GDM1 (cell line): ENCODE measurements at places on chromosomes 7 and 10.

DNA sequence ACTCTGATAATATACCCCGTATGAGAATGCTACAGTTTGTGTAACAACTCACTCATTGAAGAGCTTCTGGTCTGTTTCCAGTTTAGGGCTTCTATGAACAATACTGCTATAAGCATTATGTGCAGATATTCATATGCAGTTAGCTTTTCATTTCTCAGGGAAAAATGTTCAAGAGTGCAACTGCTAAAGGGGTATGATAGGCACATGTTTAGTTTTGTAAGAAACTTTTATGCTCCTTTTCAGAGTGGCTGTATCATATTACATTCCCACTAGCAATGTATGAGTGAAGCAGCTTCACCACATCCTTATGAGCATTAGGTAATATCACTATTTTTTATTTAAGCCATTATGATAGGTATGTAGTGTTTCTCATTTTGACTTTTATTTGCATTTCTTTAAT is 182.6 kb upstream of the CXCL12 start:
- DNase-seq: no peak

GRCh38 chr7:91306266-91306665 is 42.0 kb downstream of the FZD1 start:
- DNase-seq: no peak

- DNase-seq: peak; percentile 59
Measured at GRCh38 chr10:31977440-31978155, 49.0 kb upstream of the ARHGAP12 start.

DNA sequence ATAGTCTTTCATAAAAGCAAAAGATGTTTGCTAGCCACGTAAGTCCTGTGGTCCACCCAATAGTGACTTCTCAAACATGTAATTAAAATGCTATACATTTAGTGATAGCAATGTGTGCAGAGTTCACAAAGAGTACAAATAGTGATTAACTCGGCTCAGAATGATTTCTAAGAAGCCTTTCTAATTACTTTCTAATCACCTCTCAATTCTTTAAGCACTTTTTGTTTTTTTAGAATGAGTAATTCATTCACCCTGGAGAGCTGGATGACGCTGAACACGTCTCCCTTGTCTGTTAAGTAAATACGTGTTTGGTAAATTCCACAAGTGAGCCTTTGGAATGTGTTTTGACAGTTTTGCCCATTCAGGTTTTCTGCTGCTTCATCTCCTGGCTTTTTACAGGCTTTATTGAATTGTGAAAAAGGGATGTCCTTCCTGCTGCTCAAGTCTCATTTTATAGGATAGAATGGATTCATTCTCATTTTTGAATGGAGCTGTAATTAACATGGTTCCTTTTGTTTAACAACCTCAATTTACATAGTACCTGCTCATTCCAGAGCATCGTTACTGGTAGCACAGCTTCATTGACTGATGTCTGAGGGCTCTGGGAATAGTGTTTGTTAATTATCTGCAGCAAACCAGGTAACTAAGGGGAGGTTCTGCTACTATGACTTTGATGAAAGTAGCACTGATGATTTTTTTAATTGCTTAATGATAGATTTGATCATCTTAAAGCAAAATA is 212.1 kb downstream of the VTI1A start:
- DNase-seq: no peak

DNA sequence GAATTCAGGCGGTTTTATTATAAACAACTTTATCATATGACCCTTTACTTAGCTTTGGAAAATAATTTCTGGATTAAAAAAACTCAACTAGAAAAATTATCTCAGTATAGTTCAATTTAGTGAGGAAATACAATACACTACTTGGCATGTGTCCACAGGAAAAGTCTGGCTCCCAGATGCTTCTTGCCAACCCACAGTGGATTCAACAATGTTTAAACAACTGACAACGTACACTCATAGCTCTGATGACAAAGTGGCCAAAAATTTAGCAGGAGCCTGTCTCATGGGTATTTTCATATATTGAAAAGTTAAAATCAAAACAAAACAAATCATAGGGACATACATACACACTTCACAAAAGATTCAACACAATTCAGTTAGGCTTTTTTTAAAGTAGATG is 158.8 kb downstream of the SKAP2 start:
- peak; percentile 52 for DNase-seq

GRCh38 chr7:121519548-121520521 is 123.7 kb upstream of the FAM3C start:
- no peak for DNase-seq

DNA sequence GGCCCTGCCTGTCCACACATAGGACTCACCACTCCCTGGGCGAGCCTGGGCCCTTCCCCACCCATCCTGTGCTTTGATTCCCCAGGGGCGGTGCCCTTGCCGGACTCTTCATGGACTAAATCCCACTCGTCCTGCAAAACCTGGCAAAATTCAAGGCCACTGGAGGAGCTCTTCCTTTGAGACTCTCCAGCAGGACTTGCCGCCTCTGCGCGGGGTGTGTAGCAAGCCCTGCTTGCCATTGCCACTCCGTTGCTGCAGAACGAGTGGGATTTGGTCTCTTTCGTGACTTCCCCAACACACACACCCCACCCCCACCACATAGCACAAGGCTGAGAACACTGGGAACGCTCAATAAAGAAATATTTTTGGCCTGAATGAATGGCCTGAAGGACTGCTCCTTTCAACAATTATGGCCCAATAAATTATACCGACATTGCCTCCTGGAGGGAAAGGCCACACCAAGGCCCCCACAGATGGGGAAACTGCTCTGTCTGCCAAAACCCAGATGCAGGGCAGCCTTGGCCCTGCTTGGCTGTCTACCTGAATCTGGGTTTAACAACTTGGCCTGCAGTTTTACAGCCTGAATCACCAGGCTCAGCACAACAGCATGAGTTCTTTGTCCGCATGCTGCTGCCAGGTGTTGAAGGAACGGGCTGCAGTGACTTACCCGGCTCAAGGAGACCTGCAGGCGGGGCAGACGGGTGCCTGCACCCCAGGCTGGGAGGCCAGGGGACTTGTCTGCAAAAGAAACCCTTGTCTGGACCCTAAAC is 72.8 kb upstream of the KAT6B start:
- no peak for DNase-seq

GRCh38 chr10:86667421-86668181 is 710 bp upstream of the LDB3 start:
- no peak for DNase-seq

GRCh38 chr7:117827862-117828261 is 45.4 kb downstream of the CTTNBP2 start:
- no peak for DNase-seq

DNA sequence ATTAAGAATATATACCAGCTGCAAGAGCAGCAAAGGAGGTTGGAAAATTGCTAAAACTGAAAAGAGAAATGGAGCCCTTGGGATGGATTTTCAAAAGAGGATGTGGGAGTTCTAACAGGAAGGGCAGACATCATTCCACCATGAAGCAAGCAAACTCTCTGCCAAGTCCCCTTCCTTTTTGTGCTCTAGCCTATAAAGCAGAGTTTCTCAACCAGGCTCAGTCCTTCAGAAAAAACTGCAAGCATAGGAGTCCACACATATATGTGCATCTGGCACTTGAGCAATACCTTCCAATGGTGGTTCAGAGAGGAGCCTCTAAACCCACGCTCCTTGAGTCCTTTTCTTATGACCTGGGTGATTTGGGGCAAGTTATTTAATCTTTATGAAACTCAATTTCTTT is 98.6 kb upstream of the MKX start:
- no peak for DNase-seq

GRCh38 chr10:27614776-27615175 is 110.7 kb downstream of the RAB18 start:
- no peak for DNase-seq

GRCh38 chr7:131068604-131069021 is 259.1 kb upstream of the MKLN1 start:
- no peak for DNase-seq

- DNase-seq: no peak
Measured at GRCh38 chr10:64430690-64431323, 909.6 kb downstream of the REEP3 start.

GRCh38 chr7:150721970-150722373 is 5.6 kb downstream of the GIMAP1 start:
- no peak for DNase-seq

GRCh38 chr7:77548206-77548605 is 11.1 kb downstream of the PTPN12 start:
- no peak for DNase-seq

DNA sequence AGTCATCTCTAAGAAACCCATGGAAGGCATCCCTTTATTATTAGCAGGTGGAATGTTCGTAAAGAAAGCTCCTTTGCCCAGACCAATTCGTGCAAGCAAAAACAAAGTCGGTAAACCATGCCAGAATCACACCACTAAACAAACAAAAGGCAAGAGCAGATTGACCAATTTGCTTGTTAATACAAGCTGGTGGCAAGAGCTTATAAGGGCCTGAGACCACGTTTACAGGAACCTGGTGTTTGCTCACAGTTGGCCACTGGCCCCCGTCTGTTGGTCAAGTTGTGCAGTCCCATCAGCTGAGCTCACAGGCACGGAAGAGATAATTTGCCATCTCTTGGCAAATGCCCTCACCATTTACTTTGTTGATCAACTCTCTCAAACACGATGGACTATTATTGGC is 342.2 kb upstream of the MKI67 start:
- DNase-seq: no peak

- no peak for DNase-seq
Measured at GRCh38 chr7:89238156-89238555, 442.6 kb upstream of the TEX47 start.

GRCh38 chr10:5648494-5649457 is 17.6 kb downstream of the ASB13 start:
- DNase-seq: no peak

DNA sequence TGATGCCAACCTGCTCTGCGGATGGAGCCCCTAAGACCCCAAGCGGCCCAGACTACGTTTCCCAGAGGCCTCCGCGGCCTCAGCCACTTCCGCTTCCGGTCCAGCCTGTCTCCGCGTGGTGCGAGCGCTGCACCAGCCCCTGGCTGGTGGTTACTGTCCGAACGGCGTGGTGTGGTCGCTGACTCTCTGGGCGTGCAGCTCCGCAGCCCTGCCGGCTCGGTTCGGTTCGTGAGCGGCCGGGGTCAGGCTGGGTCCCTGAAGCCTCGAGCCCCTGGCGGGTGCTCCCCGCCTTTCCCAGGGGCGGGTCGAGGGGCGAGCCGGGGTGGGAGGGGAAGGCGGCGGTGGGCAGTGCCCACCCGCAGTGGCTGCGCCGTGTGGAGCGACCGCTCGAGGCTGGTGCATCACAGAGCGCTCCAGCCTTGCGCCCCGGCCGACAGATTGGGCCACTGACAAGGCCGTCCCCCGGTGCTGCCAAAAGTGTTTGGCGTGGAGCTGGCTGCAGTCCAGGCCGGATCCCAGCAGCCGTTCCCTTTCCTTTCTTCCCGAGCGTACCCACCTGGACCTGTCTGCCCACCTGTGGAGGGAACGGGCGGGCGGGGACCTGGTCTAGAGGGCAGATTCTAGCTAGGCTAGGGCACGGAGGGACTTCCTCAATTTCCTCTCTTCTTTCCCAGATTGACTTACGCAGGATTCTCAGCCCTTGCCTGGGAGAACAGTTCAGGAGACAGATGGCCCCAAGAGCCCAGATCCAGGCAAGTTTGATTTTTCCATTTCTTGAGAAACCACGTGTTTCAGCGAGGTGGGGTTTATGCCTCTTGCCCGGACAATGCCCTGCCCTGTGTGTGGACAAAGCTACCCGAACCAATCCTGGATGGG is at the start of gene ZNF485:
Gene ZNF485 (plus strand): TSS at position 116 of the 876 bp plus-strand sequence. CDS start 613 bp downstream, at position 729.
- DNase-seq: no peak

GRCh38 chr7:66092654-66093053 is 17.0 kb downstream of the ASL start:
- DNase-seq: no peak

DNA sequence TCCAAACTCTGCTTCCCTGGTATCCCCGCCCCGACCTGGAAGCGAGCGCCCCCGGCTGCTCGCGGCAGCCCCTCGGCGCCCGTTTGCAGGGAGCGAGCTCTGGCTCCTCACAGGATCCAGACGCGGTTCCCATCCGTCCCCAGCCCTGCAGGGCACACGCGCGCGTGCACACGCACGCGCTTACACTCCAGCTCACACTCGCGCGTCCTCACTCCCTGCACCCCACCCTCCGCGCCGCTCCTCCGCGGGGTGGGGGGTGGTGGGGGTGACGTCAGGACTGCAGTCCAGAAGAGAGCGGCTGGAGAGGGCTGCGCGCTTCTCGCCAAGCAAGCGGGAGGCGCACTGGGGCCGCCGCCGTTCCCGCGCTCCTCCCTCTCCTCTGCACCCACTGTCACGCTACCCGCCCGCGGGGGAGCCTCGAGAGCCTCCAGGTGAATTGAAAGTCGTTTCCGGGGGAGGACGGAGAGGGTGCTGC is 255.6 kb downstream of the OTUD1 start:
- DNase-seq: peak; percentile 57

- no peak for DNase-seq
Measured at GRCh38 chr7:107754642-107755041, 10.7 kb downstream of the CBLL1 start.
